CD4-positive, alpha-beta T cell treated with Interleukin-6 at 100 ng/mL for 8 hours (primary cell): ENCODE measurements at places on chromosomes 1 and 21.

- DNase-seq = no peak
These were observed 111.9 kb upstream of the C21orf91 start for GRCh38 chr21:17931080-17931479.

DNA sequence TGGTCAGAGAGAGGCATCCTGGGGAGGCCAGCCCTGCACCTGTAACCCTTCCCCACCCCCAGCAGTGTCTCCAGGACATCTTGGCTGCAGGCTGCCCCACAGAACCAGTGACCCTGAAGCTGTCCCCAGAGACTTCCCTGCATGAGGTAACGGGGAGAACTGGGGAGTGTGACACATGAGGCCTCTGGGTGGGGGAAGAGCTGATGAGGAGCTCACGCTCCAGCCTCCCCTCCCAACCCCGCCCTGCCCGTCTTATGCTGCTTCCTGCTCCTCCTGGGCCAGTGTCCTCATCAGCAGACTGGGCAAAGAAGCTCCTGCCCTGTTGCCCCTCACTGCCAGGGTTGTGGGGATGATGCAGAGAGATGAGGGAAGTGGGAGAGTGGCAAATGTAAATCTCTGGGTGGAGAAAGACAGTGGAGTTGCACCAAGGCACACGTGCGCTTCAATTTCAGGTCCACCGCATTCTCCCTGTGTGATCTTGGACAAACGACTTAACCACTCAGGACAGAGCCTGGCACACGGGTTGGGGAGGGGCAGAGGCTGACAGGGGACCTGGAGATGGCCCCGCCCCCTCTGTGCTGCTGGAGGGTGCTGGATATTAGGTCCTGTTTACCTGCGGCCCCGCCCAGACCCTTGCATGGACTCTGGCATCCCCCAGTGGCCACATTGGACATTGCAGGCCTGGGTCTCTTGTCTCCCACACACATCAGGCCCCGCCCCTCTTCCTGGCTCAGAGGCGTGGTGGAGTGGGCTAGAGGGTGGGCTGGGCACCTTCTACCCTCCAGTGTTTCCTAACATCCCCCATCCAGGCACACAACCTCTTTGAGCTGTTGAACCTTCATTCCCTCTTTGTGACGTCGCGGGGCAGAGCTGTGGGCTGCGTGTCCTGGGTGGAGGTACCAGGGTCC is 12.3 kb downstream of the CLCNKB start:
- peak; percentile 82 for DNase-seq

DNA sequence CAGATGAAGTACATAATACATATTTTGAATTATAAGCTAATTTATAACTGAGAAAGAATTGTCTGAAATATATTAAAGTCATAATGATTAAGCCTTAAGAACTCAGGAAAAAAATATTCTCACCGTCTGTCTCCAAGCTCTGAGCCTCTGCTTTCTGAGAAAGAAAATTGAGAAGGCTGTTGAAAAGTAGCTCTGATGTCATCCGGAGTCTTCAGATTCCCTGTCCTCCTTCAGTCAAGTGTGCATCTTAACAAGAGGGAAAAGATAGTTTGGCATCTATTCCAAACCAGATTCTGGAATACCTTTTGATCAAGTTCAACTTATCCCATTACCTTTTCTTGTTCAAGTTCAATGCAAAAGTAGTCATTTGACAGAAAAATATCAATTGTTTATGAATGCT is 50.6 kb downstream of the NRIP1 start:
- DNase-seq = no peak

DNA sequence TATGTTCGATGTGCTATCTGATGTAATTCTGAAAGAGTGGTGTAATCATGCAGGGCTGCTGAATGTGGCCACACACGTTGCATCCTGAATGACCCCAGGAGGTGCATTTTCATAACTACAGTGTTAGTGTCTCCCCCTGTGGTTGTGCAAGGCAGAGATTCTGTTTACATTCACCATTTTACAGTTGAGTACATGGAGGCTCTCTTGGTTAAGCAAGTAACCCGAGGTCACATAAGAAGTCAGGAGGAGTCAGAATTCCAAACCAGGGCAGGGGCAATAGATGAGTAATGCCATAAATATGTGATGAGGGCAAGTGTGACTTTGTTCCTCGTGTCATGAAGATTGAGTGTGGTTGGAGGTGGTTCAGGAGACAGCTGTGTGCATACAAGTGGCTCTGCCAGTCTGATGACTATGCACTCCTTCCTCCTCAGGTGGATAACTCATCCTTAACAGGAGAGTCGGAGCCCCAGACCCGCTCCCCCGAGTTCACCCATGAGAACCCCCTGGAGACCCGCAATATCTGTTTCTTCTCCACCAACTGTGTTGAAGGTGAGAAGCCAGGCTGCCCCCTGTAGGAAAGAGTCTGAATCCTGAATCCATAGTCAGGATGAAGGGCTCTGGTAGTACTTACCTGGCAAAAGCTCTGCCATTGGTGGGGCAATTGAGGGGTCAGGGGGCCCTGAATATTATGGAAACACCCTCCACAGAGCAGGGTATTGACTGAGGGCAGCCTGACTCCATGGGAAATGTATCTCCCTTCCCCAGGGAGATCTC is 9.3 kb downstream of the ATP1A2 start:
- no peak for DNase-seq

- DNase-seq = no peak
These were observed 4.5 kb downstream of the PAFAH2 start for GRCh38 chr1:25993197-25993951.

- no peak for DNase-seq
These were observed 48.4 kb downstream of the CCN1 start for GRCh38 chr1:85628791-85629531.

DNA sequence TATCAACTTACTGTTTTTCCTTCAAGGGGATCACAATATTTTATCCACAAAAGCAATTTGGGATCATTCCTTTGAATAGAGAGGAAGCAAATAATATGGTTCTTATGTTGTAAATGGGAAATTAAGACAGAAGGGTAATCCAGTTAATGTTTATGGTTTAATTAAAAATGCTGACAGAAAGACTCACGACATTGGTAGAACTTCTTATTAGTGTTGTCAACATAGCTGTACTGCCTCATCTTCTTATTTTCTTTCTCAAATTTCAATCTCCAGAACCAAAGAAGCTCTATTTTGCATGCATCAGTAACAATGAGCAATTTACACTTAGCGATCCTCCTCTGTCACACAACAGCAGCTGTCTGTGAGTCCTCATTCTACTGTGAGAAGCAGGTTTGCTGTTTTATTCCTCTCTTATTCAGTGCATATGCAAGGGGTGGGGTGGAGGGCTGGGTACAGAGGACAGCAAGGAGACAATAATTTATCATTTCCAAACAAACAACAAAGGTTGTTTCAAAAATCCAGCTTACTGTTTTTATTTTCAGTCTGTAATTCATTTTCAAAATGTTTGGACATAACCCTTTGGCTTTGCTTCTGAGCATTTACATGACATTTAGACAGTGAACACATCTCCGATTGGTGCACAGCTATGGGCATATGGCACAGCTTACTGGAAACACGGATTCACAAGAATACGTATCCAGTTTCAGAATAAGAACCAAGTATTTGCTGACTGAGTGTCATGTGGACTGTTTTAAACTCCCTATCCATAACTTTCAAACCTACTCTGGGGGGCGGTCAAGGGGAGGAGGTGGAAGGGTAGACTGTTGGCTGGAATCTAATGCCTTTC is 335.9 kb downstream of the RGS7 start:
- DNase-seq = no peak

DNA sequence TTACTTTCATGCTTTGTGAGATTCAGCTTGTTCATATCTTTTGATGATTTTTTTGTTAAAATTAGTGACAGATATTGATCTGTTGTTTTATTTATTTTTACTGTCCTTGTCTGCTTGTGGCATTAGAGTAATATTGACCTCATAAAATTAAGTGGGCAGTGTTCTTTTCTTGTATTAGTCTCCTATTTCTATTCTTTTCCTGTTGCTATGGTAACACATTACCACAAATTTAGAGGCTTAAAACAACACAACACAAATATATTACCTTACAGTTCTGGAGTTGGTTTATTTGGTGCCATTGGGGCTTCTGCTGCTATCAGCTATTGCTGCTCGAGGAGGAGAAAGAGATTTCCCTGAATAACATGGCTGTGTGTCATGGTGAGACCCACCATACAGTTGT is 135.7 kb downstream of the C1orf94 start:
- no peak for DNase-seq

GRCh38 chr1:70509996-70510876 is 99.2 kb downstream of the CTH start:
- peak; percentile 32 for DNase-seq

DNA sequence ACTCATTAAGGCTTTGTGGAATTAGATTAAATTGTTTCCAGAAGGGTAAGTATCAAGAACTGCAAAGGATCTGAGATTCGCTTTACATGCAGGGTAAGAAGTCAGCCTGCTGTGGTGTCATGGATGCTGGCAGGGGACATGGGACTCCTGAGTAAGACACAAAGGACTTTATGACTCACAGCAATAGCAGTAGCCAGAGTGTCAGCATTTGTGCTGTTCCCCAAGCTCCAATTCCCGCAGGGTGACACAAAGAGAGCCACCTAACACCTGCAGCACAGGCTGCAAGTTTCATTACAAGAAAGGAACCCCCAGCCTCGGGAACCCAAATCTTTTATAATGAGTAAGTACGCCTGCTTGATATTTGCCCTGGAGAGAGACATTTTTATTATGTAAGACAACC is 298.1 kb upstream of the POU3F1 start:
- DNase-seq = no peak

GRCh38 chr21:16363100-16363499 is 633.3 kb downstream of the USP25 start:
- no peak for DNase-seq

GRCh38 chr1:101420406-101420805 is 183.6 kb downstream of the S1PR1 start:
- no peak for DNase-seq

GRCh38 chr1:232627171-232627570 is 2.8 kb downstream of the SIPA1L2 start:
- DNase-seq = no peak

- DNase-seq = no peak
These were observed 60.0 kb upstream of the C1orf105 start for GRCh38 chr1:172360511-172360910.

GRCh38 chr1:74010206-74010605 is 187.8 kb downstream of the LRRIQ3 start:
- DNase-seq = no peak

DNA sequence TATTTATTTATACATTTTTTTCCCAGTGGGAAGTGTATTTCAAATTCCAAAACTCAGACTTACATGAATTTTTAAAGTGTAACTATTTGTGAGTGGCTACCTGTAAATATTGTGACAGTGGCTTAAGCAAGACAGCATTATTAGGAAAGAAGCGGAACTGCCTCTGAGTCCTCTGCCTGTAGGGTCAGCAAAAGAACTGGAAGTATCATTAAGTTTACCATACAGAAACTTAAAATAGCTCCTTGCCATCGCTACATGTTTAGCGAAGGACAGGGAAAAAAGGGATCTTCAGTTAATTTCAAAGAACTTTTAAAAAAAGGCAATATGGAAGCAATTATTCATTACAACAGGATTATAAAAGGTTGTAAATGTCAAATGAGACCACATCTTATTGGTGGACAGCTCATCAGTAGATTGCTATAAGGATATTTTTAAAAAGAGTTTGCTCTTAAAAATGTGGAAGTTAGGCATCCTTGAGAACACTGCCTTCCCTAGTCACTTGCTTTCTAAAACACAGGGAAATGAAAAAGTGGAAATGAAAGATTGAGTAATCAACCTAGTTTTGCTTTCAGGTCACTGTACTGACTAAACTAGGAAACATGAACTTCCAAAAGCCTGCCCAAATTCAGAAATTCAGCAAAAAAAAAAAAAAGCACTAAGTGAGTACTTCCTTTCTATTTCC is 39.2 kb downstream of the NSL1 start:
- DNase-seq = no peak

- DNase-seq = no peak
These were observed 20.6 kb downstream of the MKNK1 start for GRCh38 chr1:46583494-46583893.
